ENCODE measurements at places on chromosomes 1 and 21. TPM values are rescaled to one million over a fixed set of nuclear protein-coding genes. Genes with fewer than 3 reads are reported as not detected.

GRCh38 chr1:208137193-208137592 is 107.0 kb downstream of the PLXNA2 start:
- H3K27me3 ChIP-seq = no peaks in the 10 kb centered on the region
- DNase-seq = no peak
- H3K4me1 ChIP-seq = no peaks in the 10 kb centered on the region
- H3K4me3 ChIP-seq = no peak overlapping the region
- H3K36me3 ChIP-seq = no peaks in the 10 kb centered on the region

DNA sequence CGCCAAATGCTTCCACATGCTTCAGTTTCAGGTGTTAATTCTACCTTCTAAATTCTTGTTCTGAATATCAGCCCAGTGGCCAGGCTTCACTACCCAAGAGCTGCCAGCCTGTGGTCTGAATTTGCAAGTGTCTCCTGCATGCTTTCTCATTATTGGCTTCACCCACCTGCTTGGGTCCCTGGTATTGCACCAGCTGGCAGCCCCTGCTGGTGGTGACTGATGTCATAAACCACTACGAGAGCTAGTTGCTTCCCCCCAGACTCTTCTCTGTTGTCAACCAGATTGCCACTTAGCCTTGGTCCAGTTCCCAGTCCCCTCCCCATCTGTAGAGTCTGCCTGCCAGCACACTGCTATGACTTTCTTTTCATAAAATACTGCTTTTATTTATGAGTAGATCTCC is 197.7 kb upstream of the DUSP10 start:
- no peaks in the 10 kb centered on the region for H3K4me1 ChIP-seq
- no peaks in the 10 kb centered on the region for H3K27me3 ChIP-seq
- H3K27ac ChIP-seq = no peak overlapping the region
- no peak overlapping the region for H3K4me3 ChIP-seq
- no peak for DNase-seq
- H3K36me3 ChIP-seq = no peaks in the 10 kb centered on the region

DNA sequence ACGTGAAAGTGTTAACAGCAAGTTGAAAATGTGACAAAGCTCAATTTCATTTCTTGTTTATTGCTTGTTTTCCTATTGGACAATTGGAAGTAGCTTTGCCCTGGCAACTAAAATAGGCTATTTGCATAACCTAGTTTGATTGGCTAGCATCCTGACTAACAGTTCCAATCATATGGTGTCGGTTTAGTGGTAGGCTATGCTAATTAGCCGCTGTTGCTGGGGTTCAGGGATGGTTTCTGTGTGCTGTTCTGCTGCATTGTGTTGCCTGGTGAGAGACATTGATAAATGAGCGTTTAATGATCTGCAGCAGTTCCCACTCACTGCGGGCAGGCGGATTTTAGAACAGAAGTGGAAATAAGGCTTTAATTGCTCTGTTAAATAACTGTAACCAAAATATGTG is 68.5 kb downstream of the DYRK1A start:
- no peaks in the 10 kb centered on the region for H3K36me3 ChIP-seq
- no peaks in the 10 kb centered on the region for H3K27me3 ChIP-seq
- peaks cover 23% of the 10 kb centered on the region for H3K4me1 ChIP-seq
- no peak overlapping the region for H3K4me3 ChIP-seq
- peak; percentile 60 for DNase-seq

Gene AIM2
- 1.9 TPM for total RNA-seq

Gene OPN3
- 45.8 TPM for total RNA-seq

DNA sequence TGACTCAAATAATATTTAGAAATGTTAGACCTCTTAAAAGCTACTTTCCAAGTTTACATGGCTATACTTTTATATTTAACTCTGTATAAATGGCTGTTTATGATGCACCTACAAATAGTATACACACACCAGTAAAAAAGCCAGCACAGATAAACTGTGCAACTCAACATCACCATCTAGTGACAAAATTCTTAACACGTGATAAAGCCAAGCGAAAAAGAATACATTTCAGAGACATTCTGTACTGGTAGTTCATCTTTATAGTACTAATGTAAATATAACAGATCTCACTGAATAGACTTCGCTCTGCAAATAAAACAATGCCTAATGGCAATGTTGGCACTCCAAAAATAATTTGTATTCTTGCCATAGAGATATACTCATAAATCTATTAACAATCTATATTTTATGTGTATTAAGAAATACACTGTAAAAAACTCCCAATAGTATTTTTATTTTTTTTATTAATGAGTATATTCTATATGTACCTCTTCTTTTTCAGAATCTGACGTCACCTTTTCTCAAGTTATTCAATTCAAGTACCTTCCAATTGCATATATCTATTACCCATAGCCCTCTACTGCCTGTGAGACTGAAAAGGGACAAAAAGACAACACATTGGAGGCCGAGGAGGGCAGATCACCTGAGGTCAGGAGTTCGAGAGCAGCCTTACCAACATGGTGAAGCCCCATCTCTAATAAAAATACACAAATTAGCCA is 100.2 kb downstream of the DPYD start:
- no peak overlapping the region for H3K27ac ChIP-seq
- no peak for DNase-seq
- no peaks in the 10 kb centered on the region for H3K4me1 ChIP-seq
- H3K27me3 ChIP-seq = no peaks in the 10 kb centered on the region
- H3K36me3 ChIP-seq = no peaks in the 10 kb centered on the region

DNA sequence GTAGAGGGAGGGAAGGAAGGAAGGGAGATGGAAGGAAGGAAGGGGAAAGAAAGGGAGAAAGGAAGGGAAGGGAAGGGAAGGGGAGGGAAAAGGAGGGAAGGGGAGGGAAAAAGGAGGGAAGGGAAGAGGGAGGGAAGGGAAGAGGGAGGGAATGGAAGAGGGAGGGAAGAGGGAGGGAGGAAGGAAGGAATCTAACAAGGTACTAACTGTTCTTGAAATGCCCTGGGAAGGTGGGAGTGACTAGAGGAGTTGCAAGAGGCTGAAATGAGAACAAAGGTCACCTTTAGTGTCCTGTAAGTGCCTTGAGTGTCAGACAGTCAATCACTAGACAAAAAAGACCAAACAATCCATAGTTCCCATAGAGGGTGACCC is 2.3 kb upstream of the ATP2B4 start:
- no peaks in the 10 kb centered on the region for H3K36me3 ChIP-seq
- DNase-seq = no peak

Gene CD1C
- 1.2 TPM for total RNA-seq

- no peaks in the 10 kb centered on the region for H3K36me3 ChIP-seq
- no peak for DNase-seq
- H3K4me3 ChIP-seq = no peak overlapping the region
- no peak overlapping the region for H3K27ac ChIP-seq
Observed at GRCh38 chr21:42671778-42672593, 18.6 kb downstream of the PDE9A start.

GRCh38 chr21:34523019-34523555 is 11.1 kb upstream of the KCNE1 start:
- no peak overlapping the region for H3K4me3 ChIP-seq
- DNase-seq = no peak
- no peak overlapping the region for H3K27ac ChIP-seq
- no peaks in the 10 kb centered on the region for H3K27me3 ChIP-seq
- H3K4me1 ChIP-seq = peaks cover 31% of the 10 kb centered on the region
